ENCODE measurements at places on chromosomes 3 and 15.

DNA sequence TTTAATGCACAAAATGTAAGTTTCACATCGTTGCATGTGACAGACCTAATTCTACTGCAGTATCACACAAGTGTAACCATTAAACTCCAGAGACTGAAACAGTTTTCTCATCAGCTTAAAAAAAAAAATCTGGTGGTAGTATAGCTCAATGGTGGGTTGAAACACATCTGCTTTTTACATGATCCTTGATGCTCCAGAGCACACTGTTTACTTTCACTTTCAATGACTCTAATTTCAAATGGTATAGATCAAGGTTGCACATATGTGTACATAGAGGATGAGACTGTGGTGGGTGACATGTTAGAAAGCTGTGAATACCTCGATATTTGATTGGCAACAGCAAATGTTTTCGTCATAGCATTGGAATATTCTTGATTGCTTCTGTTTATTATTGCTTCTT, 22.4 kb downstream of the MCTP2 start:
- DNase-seq: no peak

- DNase-seq: no peak
Measured at GRCh38 chr15:62075595-62076277, 9.0 kb downstream of the C2CD4A start.

- DNase-seq: no peak
Measured at GRCh38 chr3:66442254-66443117, 58.3 kb downstream of the LRIG1 start.

DNA sequence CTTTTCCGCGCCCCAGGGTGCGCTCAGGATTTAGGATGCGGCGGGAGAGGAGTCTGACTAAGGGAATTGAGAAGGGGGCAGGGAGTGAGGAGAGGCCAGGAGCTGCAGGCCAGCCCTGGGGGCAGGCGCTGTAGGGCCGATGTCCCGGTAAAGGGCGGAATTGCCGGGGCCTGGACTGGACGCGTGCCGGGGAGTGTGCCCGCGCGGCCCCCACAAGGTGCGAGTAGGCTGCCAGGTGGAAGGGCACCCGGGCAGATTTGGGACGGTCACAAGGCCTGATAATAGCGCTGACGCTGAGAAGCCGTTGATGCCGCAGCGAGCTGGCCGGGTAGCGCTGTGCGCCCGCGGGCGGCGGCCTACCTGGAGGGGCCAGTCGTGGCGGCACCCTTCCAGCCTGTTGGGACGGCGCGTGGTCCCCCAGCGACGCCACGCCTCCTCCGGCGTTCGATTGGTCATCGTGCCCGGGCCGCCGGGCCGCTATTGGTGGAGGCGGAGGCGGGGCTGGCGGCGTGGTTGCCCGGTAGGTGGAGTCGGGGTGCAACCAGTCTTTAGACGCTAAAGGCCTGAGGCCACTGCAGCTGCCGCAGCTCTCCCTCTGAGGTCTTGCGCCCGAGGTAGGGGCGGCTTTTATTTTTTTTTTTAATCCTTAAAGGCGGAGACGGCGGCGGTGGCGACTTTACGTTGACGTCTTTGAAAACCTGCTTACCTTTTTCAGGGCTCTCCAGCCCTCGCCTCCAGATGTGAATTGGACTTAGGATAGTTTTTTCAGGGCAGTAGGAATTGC, 903 bp downstream of the SLC25A38 start:
- DNase-seq: no peak

GRCh38 chr3:38987456-38987855, 64.3 kb downstream of the SCN11A start:
- no peak for DNase-seq

DNA sequence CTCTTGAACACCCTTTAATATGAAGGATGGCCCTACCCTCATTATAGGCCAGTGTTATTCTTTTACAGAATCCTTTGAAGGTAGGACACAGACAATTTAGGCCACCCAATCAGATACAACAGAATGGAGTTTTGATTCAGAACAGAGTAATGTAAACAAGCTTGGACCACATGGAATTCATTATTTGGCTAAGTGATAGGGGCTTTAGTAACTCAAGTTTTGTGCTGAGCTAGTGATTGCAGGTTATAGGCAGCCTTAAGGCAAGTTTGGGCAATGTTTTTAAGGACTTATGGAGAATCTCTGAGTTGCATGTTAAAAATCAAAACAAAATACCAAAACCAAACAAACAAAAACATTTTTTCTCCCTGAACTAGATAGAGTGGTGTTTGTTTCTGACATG, 312.1 kb upstream of the ROBO1 start:
- DNase-seq: no peak

- DNase-seq: no peak
Measured at GRCh38 chr15:69194854-69195253, 34.4 kb downstream of the GLCE start.

DNA sequence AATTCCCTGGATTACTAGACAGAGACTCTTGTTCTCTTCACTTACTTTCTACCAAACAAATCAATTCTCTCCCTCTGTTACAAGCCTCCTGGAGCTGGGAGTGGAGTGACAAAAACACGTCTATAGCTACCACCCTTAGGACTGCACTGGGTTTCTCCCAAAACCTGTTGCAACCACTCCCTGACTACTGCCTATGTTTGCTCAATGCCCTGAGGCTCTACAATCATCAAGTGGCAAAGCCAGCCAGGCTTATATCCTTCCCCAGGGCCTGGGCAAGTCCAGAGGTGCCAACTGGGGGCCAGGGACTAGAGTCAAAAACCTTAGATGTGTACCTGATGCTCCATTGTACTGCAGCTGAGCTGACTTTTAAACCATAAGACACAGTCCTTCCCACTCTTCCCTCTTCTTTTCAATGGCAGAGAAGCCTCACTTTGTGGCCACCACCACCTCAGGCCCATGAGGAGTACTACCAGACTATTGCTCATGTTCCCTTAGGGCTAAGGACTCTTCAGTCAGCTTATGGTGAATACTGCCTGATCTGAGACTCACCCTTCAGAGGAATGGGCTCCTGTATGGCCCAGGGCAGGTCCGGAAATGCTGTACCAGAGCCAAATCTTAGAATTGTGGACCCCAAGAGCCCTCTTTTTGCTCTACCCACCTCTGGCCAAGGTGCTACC, 125.4 kb upstream of the PLCL2 start:
- no peak for DNase-seq

DNA sequence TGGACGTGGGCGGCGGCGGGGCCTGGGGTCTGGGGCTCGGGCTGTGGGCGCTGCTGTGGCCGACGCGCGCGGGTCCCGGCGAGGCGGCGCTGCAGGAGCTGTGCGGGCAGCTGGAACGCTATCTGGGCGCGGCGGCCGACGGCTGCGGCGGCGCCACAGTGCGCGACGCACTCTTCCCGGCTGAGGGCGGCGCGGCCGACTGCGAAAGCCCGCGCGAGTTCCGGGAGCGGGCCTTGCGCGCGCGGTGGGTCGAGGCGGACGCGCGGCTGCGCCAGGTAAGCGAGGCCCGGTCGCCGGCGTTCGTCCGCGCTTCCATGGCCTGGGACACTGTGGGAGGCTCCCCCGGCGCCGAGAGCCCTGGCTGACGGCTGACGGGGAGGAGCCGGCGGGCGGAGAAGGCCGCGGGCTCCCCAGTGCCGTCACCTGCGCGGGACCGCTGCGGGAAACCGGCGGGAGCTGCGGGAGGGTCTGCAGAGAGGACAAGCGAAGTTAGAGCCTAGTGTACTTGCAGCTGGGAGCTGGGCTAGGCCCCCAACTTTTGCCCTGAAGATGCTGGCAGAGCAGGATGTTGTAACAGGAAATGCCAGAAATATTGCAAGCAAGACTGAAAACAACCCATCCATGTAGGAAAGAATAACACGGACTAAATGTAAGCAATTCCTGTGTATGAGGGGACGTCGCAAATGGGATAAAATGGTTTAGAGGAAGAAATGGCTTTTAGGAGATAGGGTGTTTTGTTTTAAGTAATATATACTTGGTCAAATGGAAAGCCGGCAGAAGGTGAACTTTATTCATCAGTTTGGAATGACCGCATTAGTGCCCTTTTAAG, 847 bp downstream of the WHAMM start:
- no peak for DNase-seq

DNA sequence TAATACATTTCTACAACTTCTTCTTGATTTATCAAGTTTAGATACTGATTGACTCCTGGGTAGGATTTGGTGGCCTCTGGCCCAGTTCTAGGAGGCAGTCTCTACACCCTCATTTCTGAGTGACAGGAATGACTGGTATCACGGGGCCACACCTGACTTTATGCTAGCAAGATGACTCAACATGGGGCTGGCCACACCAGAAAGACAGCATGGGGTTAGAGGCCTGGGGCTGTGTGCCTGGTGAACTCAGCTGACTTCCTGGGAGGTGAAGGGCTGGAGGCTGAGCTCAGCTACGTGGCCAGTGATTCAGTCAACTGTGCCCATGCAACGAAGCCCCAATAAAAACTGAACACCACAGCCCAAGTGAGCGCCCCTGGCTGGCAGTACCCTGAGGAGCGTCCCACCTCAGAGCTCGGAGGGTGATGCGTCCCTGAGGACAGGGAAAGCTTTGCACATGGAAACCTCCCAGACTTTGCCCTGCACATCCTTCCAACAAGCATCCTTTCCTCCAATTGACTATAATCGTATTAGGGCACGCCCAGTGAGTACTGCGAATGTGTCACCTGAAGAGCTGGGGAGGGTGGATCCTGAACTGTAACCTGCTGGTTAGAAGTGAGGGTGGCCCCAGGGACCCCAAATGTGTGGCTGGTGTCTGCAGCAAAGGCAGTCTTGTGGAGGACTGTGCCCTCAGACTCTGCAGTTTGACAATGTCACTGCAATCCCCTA, 57.2 kb downstream of the NIPA2 start:
- DNase-seq: no peak

GRCh38 chr3:158312560-158313141, 202.8 kb downstream of the RSRC1 start:
- no peak for DNase-seq

DNA sequence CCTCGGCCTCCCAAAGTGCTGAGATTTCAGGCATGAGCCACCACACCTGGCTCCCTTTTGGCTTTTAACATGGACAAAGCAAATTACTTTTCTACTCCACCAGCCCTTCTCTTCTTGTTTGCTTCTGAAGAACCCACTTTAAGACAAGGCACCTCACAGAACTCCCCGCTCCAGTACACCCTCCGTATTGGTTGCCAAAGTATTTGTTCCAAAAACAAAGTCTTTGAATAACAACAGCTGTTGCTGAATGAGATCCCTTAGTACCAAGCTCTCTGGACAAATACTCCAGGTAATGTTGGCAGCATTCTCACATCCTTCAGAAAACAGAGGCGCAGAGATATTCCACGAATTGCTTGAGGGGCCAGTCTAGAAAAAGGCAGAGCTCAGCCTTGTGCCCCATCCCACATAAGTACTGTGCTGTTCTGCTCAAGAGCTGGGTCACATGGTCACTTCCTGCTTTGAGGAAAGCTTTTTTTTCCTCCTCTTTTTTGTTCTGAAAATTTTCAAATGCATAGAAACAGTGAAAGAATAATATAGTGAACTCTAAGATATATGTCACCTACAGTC, 7.3 kb upstream of the CHCHD6 start:
- no peak for DNase-seq

DNA sequence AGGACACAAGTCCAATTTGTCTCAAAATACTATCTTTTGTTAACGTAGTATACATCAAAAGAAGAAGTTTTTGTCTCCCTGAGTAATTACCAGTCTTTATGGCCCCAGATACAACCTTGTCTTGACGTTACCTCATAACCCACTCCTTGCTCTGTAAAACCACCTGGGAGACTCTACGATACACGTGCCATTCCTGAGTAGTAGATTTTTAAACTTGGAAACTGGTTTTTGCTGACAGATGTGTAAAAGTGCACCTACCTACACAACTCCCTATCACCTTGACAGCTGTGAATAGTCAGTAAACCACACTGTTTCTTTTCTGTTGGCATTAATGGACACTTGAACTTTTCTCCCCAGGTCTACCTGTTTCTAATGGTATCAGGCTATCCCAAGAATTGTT, 51.7 kb upstream of the RARB start:
- DNase-seq: no peak

DNA sequence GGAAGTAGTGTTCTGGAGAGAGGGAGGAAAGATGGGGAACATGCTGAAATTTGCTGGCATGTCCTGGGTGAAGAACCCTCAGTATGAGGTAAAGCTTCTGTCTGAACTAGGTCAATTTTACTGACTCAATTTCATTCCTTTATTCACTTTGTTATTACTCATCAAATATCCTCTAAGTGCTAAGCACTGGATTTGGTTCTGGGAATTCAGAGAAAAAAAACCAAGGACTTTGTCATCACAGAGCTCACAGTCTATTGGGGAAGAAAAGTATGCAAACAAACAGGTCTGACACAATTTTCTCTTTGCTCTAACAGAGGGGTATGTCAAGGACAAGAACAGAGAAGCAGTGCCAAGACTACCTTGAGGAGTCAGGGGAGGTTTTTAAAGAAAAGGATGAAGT, 68.0 kb downstream of the TFG start:
- DNase-seq: no peak

GRCh38 chr3:85081191-85081906, 122.6 kb downstream of the CADM2 start:
- no peak for DNase-seq

DNA sequence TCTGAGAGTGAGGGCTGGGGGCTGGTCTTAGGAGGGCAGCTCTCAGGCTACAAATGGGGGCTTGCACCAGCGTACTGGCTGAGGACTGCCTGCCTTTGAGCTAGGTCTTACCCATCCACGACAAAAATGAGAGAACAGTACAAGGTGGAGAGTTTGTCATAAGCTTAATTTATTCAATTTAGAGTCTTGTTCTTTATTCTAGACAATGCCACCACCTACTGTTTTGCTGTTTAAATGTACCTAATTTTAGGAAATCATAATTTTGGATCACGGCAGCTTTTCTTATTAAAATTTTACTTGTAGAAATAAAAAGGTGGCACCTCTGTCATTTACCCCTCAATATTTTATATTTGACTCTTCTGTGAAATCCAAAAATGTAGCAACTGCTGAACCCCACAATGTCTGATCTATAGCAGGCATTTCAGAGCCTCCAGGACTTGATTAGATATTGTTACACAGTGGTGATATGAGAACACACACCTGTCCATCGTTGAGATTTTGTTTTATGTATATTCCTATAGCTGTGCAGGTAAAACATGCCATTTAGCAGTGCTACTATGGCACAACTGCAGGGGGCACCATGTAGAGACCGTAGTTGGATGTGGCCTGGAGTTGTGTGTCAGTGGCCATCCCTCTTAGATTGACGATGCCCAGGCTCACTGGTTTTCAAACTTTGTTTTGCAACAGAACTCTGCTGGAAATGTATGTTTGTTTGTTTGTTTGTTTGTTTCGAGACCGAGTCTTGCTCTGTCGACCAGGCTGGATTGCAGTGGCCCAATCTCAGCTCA, 88.6 kb downstream of the SLCO3A1 start:
- no peak for DNase-seq

GRCh38 chr15:67818464-67818863, 6.8 kb upstream of the SKOR1 start:
- DNase-seq: no peak

- DNase-seq: no peak
Measured at GRCh38 chr3:45906681-45907407, 20.5 kb downstream of the CCR9 start.

DNA sequence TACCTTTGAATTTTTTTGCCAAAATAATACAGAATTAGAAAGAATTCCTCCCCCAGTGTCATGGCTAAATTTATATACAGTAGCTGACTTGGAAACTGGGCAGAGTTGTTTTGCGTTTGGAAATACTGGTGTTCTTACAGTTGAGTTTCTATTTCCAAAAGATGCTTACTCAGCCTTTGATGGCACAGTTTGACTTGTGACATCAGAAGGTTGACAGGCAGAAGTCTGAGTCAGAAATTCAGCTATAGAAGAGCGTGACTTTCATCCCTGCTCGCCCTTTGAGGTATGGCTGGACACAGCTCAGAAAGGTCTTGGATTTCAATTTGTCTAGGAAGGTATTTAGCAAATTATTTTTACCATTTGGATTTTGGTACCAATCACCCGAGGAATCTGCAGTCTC, 175.8 kb downstream of the VGLL4 start:
- DNase-seq: no peak

GRCh38 chr3:57832900-57833313, 76.8 kb downstream of the SLMAP start:
- no peak for DNase-seq

Data from NCI-H524 treated with DMSO at 0.1 percent for 48 hours (cell line).